ENCODE measurements at places on chromosomes 3 and 15. TPM values are rescaled to one million over a fixed set of nuclear protein-coding genes. Genes with fewer than 3 reads are reported as not detected.

DNA sequence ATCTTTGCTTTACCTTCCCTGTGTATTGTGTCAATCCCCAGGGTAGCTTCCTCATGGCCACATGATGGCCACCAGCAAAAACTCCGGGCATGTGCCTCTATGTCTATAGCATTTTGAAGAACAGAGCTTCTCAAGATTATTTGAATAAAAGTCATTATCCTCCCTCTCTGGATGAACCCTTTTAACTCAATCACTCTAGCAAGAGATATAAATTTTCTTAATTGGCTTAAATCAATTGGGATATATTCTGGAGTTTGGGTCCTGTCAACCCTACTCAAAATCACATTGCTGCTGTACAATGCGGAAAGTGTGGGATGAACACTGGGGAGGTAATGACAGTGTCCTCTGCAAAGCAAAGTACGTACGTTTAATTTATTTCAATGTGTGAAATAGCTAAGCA is 370.6 kb upstream of the LRRC3B start:
- DNase-seq, result no peak

DNA sequence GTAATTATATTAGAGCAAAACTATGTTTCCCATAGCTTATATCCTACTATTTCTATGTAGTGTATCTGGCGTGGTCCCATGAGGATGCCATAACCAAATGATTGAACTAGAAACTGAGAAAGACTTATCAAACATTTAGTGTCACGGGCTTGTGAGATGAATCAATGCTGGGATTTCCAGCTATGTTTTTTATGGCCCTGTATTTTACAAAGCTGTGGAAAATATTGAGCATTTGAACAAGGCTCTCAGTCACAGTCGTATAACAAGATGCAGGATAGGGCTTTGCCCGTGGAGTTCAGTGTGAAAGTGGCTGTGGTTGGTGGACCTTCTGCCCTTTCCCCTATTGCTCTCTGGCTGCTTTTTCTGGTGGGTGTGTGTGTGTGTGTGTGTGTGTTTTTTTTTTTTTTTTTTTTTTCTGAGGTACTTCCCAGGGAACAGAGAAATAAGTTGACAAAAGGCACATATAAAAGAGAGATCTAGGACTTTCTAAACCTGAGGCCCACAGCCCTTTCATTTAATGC is 60.7 kb downstream of the CACNA1D start:
- no peak for DNase-seq

CYP1A2 gene
- not detected for total RNA-seq

DNA sequence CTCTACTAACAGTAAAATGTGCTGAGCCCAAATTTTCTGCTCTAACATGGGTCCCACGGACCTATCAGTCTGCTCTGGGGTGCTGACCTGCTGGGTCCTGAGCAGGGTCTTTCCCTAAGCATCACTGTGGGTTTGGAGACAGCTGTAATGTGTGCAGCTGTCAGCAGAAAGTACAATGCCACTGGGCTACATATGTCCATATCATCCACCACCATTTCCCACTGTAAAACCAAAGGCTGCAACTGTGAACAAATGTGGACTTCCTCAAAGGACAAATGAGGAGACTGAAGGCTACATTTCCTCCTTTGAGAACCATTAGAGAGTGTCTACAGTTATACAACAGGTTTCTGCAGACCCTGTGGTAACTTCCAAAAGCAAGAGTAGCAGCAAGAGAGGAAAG is 33.8 kb upstream of the IP6K2 start:
- no peak for DNase-seq

TEX55 gene
- total RNA-seq, result not detected

DNA sequence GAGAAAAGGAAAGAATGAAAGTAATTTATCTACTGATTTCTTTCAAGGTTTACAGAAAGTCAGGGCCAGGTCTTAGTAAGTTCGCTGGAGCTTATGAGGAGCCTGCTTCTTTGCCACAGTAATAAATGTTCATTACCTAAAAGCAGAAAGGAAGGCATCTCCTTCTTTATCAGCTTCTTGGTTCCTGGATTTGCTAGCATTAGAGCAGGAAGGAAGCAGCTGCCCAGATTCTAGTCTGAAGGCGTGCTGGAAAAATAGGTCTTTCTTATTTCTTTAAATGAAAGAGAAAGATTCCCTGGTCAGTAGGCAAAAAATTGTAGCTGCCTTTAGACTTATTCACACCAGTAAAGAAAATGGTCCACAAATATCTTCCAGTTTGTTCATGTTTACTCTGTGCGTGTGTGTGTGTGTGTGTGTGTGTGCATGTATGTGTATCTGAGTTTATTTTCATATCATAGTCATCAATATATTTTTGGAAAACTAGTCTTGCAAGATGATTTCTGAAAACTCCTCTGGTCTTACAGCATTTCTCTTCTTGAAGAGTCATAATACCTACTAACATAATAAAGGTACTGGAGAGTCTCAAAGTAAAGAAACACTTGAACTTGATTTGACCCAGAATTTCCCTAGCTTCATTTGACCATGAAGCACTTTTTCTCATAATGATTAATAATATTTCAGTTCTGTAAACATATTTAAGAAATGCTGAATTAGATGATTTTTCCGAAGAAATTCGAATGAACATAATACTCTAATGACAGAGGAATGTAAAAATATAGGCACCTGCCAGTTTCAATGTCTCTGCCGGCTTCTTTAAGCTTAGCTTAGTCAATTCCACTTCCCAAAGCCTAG is 255.3 kb upstream of the ZPLD1 start:
- no peak for DNase-seq
